ENCODE measurements at places on chromosomes 16 and 17.

DNA sequence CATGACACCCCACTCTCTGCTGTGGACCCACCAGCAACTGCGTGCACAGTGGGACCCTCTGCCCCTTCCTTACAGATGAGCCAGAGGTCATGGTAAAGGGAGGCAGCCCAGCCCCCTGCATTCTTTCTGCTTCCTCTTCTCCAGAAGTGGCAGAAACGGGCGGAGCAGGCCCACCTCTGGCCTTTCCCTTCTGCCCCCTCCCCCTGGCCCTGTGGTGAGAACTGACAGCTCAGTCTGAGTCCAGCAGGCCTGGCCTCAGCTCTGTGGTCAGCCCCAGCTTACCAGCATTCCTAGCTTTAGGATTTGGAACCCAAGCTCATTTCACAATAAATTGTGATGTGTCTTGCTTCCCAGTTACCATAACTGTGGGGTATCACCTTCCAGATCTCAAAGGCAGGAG, 4.8 kb upstream of the ANKRD11 start:
- DNase-seq, result no peak

DNA sequence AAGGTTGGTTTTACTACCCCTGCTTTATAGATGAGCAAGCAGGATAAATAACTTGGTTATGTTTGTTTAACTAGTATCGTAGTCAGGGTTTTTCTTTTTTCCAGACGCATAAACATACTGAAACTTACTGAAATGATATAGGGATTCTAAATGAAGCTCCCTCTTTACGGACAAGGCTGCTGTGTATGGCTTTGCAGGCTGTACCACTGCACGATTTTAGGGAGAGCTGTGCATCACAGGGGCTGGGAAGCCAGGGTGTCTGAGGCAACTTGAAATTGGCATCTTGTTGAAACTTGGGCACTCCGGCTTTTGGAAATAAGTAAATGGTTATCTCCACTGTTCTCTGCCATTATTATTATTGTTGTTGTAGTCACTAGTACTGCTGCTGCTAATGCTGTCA, 218.1 kb upstream of the CDH8 start:
- DNase-seq, result no peak

GRCh38 chr16:62256406-62256805, 220.2 kb upstream of the CDH8 start:
- DNase-seq, result no peak

DNA sequence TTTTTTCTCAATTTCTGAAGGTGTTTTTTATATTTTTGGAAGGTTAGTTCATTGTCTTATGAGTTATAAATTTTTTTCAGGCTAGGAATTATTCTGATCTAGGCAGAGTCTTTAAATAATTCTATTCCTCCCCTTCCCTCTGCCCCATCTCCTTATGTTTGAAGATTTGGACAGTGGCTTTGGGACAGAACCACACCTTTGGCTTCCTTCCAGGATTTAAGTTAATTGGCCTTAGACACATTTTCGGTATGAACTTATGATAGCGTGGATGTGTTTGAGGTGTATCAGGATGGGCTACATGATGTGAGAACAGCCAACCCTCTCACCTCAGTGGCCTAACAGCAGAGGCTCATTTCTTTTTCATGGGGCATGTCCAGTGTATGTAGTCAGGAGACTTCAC, 24.3 kb downstream of the EPN2 start:
- no peak for DNase-seq

DNA sequence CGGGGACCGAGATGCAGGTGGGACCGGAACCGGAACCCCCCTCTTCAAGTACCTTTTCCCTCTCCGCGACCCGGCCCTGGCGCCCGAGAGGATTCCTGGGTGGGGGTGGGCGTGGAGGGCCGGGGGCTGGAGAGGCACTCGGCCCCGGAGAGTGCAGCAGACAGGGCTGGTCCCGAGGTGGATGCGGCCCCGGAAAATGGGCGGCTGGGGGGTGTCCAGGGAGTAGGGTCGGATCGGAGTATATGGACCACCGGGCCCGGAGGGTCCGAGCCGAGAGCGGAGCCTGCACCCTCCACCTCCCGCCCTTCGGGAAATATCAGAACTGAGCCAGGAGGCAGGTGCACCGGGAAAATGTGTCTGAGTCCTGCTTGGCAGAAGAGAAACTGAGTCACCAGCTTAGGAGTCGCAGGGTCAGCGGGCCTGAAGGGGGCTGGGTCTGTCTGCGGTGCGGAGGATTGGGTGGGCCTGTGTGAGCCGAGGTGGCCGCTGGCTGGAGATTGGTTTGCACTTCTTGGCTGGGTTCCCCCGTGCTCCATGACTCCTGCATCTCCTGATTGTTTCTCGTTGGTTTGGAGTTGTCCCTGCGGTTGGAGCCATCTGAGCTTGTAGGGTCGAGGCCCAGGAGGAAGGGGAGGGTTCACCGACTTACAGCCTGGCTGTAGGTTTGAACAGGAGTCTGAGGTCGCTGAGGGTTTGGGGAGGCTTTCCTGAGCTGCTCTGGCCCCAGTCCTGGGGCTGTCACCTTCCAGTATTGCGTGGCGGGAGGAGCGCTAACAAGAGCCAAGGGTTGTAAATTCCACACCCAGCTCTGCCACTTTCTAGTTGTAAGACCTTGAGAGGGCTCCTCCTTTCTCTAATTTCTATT, 518 bp downstream of the SH2B1 start:
- no peak for DNase-seq

DNA sequence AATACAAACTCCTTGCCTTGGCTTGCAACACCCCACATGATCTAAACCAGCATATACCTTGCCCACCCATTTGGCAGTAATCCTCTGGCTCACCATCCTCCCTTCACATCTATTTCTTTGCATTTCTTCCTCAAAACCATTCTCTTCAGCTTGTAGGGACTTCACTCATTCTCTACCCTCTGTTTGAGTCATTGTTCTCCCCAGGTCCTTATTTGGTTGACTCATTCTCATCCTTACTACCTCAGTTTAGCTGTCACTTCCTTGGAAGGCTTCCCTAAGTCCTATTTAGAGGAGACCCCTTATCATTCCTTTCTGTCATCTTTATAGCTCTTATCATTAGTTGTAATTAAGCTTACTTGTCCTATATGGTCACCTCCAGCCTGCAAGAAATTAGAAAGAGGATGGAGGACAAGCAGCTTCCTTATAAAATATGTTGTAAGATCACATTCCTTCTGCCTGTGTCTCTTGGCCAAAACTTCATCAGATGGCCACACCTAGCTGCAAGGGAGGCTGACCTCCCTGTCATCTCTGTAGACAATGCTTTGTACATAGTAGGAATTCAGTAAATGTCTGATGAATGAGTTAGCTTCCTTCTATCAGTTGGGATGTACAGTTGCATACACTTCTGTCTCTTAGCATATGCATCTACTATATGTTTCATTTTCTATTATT, 1.7 kb downstream of the TTC19 start:
- no peak for DNase-seq

- DNase-seq, result peak; percentile 70
Measured at GRCh38 chr17:31525801-31526549, 134.5 kb downstream of the RAB11FIP4 start.

- DNase-seq, result no peak
Measured at GRCh38 chr16:2040787-2041522, 6.7 kb downstream of the NTHL1 start.

DNA sequence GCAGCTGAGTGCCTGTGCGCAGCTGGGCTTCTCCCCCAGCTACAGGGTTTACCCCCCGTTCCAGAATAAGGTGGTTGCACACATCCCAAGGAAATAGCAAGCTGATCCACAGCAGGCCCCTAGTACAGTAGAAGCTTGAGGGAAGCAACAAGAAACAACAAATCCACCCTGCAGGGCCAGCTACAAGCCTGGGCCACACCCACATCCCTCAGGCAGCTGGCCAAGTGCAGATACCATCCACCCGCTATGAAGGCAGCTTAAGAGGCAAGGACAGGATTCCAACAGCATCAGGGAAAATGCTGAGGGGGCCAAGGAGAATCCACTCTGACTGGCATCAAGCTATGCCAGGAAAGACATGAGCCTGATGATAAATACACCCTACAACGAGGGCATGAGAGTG, 66.9 kb upstream of the RCVRN start:
- no peak for DNase-seq

- no peak for DNase-seq
Measured at GRCh38 chr16:23826528-23827045, 9.2 kb upstream of the PRKCB start.

DNA sequence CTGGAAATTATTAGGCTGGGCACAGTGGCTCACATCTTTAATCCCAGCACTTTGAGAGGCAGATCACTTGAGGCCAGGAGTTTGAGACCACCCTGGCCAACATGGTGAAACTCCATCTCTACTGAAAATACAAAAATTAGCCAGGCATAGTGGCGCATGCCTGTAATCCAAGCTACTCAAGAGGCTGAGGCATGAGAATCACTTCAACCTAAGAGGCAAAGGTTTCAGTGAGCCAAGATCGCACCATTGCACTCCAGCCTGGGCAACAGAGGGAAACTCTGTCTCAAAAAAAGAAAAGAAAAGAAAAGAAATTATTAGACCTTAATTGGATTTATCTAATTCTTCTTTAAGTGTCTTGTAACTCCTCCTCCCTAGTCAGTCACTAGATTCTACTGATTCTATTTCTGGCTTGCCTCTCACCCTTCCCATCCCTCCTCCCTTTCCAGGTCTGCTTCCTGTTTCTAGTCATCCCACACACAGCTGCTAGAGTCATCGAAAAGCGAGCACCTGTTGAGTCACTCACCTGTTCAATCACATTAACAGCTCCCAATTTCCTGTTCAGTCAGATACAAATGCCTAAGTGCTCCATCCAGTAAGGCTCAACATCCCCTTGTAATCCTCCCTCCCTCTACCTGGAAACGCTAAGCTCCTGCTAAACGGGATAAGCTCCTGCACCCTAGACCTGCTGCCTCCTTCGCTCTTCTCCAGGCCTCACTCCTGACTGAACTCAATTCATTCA, 34.6 kb downstream of the ERN1 start:
- DNase-seq, result peak; percentile 61

DNA sequence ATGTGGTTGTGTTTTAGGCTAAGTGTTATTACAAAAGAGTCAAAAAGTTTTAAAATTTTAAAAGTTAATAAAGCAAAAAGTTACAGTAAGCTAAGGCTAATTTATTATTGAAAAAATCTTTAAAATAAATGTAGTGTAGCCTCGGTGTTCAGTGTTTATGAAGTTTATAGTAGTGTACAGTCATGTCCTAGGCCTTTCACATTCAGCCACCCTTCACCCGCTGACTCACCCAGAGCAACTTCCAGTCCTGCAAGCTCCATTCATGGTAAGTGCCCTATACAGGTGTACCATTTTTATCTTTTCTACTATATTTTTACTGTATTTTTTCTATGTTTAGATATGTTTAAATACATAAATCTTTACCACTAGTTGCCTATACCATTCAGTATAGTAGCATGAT, 98.5 kb upstream of the RPRML start:
- DNase-seq, result no peak

DNA sequence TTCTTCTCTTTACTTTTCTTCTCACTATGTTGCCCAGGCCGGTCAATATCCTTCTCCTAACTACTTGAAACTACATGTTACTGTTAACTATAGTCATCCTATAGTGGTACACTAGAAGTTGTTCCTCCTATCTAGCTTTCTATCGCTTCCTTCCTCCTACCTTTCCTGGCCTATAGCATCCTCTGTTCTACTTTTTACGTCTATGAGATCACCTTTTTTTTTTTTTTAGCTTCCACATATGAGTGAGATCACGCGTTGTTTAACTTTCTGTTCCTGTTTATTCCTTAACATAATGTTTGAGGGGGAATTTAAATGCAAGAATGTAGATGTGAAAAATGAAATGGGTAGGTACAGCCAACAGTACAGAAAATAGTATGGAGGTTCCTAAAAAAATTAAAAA, 30.5 kb upstream of the YPEL2 start:
- no peak for DNase-seq

- DNase-seq, result no peak
Measured at GRCh38 chr16:50300942-50301625, 34.7 kb downstream of the ADCY7 start.

DNA sequence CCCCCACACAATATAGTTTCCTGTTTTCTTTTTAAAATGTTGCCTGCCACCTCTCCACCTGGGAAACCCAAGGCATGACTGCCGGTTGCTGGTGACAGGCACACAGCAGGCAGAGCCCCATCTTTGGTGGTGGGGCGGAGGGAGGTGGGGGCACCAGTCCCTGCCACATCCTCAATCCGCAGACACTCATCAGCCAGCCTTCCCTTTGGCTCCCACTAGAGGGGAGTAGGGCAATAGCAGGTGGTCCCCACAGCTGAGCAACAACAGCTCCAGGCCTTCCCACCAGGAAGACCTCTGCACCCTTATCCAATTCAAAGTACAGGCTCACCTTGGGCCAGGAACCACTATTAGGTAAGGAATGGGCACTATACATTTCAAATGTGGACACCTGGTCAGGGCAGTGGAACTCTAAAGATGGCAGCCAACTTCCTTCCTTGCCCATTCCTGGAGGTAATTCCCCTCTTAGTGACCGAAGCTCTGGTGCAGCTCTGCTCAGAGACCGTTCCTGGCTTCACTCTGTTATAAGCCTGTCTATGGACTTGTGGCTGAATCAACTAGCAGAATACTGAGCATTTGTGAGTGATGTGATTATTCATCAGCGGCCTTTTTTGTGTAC, 13.9 kb downstream of the RECQL5 start:
- peak; percentile 83 for DNase-seq

DNA sequence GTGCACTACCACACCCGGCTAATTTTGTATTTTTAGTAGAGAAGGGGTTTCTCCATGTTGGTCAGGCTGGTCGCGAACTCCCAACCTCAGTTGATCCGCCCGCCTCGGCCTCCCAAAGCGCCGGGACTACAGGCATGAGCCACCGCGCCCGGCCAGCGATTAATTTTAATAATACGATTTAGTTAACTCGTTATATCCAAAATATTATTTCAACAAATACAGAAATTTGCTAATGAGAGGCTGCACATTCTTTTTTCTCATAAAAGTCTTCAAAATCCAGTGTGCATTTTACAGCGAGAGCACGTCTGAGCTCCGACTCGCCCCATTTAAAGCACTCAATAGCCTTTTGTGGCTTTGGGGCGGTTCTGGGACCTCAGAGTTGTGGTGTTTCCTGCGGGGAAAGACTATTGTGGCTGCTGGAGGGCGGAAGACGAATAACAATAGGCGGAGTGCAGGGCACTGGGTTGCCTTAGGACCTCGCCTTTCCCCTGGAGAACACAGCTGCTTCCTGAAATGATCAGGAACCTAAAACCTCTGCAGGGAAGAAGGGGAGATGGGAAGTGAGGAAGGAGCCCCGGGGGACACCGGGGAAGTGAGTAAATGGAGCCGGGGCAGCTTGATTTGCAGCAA, 2.9 kb upstream of the ZSCAN10 start:
- DNase-seq, result peak; percentile 93

GRCh38 chr17:66619206-66619605, 215.7 kb upstream of the CACNG5 start:
- no peak for DNase-seq

- peak; percentile 83 for DNase-seq
Measured at GRCh38 chr17:73192206-73192893, 505 bp upstream of the COG1 start.

- DNase-seq, result peak; percentile 51
Measured at GRCh38 chr17:77735566-77736198, 222.8 kb upstream of the TNRC6C start.

Data from H9 (cell line).